ENCODE measurements at places on chromosomes 1 and 21.

GRCh38 chr1:18951818-18952391, 4.6 kb downstream of the IFFO2 start:
- DNase-seq = no peak

DNA sequence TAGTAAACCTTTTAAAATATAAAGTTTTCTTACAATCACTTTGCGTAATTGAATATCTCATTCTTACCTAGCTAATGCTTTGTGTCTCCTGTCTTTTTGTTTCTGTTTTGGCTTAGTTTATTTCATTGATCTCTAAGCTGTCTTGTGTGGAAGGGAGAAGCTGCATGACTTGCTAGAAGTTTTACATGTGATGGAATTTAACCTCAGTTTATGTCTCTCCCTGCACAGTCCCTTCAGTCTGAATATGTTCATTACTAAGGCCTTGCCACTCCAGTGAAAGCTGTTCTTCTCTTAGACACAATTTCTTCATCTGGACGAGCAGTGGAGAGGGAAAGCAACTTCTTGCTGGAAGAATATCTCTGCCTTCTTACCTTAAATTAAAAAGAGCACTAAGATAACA, 19.9 kb upstream of the GPR88 start:
- no peak for DNase-seq

- no peak for DNase-seq
Measured at GRCh38 chr1:57423656-57424211, at the start of gene DAB1. Gene DAB1, minus strand, starts transcription at chr1:57424060. Its CDS starts 133,030 bp downstream, at chr1:57291030.

- no peak for DNase-seq
Measured at GRCh38 chr1:63873751-63874150, 99.9 kb downstream of the ROR1 start.
